Activated T-cell treated with anti-CD3 and anti-CD28 coated beads, Interleukin-2, amount 50 U/mL, for 24 hours (primary cell): ENCODE measurements at places on chromosomes 3 and 15.

- DNase-seq = no peak
These were observed 17.9 kb downstream of the SHF start for GRCh38 chr15:45169608-45170480.

- no peak for DNase-seq
These were observed 40.5 kb downstream of the TGM4 start for GRCh38 chr3:44914936-44915335.

DNA sequence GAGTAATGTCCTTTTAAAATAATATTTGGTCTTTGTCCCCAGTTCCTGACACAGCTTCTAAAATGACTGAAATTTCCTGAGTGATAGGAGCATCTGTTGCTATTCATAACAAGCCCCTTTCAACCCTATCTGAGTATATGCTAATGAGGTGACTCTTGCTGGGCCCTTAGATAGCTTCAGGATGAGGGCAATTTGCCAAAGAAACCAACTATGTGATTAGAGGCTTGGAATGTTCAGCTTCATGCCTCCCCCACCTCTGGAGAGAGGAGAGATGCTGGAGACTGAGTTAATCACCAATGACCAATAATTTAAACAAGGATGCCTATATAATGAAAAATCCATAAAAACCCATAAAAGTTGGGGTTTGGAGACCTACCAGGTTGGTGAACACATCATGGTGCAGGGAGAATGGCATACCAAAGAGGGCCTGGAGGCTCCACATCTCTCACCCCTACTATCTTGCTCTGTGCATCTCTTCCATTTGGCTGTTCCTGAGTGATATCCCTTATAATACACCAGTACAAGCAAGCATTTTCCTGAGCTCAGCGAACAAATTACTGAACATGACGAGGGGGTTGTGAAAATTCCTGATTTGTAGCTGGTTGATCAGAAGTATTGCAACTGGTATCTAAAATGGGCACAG, 189.2 kb downstream of the ECT2 start:
- DNase-seq = no peak

GRCh38 chr3:195084746-195085145, 186.2 kb downstream of the XXYLT1 start:
- no peak for DNase-seq

DNA sequence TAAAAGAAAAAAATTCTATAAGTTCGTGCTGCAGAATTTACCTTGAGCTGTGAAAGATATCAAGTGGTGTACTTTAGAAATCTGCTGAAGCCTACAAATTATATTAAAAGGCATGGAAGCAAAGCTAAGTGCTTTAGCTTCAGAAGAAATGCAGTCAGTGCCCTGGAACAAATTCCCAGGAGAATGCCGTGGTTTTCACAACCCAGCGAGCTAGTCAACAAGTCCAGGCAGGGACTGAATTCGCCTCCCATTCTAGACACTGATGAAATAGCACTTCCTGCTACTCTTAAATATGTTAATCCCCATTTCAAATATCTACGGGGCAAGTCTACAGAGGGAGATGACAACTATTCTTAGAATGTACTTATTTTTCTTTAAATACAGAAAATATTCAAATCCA, 326.4 kb upstream of the IGF1R start:
- no peak for DNase-seq

DNA sequence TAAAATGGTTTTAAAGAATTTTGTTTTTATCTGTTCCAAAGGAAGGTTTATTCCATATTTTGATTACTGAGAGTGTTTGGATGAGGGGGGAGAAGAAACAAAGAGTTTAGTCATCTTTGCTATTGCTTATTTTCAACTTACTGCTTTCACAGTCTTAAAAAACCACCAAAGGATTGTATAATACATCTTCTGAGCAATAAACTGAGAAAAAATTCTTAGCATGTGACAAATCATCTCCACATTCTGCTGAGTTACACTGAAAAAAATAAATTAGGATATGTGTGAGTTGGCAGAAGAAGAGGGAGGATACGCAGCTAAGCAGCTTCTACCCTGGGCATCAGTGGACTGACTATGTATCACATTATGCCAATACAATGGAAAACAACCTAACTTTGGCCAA, 23.2 kb upstream of the ACTC1 start:
- DNase-seq = no peak

GRCh38 chr3:126039870-126040269, 44.1 kb downstream of the SLC41A3 start:
- no peak for DNase-seq

DNA sequence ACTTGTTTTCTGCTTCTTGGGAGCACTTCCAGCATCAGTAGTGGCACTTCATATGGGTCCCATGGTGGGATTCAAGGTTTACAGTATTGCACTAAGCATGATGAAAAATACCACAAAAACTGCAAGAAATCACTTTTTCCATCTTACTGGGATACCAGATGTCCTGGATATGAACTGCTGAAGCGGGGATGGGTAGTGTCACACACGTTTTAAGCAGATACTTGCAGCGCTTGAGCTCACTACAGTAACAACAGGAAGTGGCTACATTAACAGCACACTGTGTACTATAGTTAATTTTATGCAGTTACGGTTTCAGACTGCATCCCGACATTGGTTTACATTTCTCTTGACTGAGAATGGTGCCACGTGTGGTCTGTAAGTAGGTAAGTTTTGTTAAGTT, 3.5 kb upstream of the ISG20 start:
- no peak for DNase-seq

- DNase-seq = no peak
These were observed 48.6 kb downstream of the RAP2B start for GRCh38 chr3:153210660-153211059.

DNA sequence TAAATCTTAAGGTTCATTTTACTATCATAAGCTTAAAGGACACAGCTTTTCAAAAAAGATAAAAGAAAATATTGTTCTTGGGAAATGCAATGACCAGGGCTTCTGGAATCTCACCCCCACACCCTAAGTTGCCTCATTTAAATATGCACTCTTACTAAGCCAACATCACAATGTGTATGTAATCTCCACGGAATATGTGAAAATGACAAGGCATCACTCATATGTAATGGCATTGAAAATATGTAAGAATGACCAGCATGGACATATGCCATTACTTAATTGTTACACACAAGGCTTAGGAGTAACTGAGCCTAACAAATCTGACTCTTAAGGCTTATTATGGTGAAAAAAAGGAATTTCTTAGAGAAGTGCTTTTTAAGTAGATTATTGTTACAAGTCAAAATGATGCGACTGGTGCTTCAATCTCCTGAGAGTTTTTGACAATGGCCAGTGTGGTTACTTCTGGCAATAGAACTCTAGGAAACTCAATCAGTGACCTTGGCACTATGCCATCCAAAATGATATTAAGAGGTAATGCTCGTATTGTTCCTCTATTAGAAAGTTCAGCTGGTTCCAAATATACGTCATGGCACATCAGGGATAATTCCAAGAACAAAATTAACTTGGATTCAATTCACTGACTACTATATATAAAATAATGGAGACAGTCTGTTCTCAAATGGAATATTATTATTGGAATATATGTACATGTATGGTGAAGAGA, 290.0 kb upstream of the PLSCR5 start:
- no peak for DNase-seq

DNA sequence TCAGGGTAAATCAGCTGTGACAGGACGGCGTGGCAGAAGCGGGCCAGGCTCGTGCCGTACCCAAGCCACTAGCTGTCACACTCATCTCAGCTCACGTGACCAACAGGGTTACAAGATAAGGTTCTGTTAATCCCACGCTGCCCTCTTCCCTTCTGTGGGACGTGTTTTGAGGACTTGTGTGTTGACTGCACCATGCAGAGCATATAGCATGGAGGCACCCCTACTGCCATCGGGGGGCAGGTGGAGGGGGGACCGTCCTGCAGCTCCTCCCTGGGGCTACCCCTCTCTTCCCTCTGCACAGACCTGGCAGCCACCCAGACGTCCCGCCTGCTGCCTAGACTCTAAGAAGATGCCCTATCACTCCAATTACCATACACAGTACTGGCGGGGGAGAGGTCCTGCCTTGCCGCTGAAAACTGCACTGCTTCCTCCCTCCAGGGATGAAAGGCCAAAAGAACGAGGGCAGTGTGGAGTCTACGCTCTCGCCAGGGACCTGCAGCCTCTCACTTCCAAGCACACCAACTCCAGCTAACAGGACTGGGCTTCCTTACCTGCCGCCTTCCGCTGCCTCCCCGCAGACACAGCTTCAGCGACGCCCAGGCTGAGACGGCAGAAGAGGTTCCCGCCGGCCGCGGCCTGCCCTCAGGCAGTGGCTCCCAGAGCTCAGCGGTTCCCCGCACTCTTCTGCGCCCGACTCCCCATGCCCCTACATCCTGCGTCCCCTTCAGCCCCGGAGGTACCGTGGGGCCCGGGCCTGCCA, at the start of gene TNK2:
Gene TNK2 (minus strand): TSS at position 618 of the 760 bp plus-strand sequence. CDS start 19,963 bp downstream, outside the sequence.
- DNase-seq = peak; percentile 75

DNA sequence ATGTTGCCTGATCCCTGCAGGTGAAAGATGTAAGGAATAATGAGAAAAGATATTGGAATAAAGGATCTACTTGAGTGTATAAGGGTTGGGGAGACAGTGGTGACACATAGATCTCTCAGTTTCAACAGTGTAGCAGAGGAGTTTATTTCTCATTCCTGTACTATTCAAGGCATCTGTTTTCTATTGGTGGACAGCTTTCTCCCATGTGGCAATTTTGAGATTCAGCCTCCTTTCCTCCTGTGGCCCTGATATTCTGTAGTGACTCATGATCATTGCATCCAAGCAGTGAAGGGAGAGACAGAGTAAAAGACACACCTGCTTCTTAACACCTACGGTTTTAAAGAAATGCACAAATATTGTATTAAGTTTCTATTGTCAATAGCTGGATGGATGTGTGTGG, 327.6 kb downstream of the GRM7 start:
- DNase-seq = no peak

DNA sequence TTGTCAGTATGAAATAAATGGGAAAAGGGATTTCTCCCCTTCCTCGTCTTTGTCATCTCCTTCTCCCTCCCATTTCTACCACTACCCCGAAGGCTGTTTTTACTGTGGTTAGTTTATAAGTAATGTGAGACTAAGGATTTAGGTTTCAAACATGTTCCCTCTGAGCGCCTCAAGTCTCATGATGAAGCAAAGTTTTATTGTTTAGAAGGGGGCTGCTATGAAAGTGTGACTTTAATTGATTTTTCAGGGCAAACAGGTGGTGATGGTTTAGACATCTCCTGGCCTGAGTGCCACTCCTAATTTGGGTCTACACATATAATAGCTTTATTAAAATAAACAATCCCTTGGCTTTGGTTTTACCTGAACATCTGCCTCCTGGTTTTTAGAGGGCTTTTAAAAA, 185.5 kb downstream of the MCTP2 start:
- no peak for DNase-seq

DNA sequence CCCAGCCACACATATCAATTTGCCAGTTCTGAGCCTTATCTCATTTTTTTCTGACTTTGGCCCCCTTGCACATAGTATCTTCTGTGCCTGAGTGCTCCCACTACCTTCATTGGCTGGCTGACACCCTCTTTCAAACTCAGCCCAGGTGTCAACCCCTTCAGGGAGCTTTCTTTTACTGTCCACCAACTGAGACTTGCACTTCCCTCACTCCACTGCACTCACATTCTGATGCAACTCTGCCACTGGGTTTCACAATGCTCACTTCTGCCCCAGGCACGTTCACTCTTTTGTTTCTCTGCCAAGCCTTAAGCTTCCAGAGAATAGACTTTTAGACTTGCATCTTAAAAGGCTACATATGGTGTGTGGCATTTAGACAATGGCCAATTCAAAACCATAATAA, 101.5 kb upstream of the CBLB start:
- no peak for DNase-seq

GRCh38 chr3:156341332-156341731, 213.6 kb downstream of the SSR3 start:
- DNase-seq = no peak

- DNase-seq = no peak
These were observed 92.4 kb upstream of the WNT5A start for GRCh38 chr3:55579496-55579895.

- no peak for DNase-seq
These were observed 8.9 kb upstream of the NSMCE3 start for GRCh38 chr15:29278436-29279105.

GRCh38 chr3:120435621-120436020, 15.2 kb downstream of the FSTL1 start:
- DNase-seq = no peak

- DNase-seq = no peak
These were observed 1037.8 kb downstream of the OTOL1 start for GRCh38 chr3:162534431-162534830.

GRCh38 chr3:176926688-176927087, 270.6 kb downstream of the TBL1XR1 start:
- DNase-seq = no peak

DNA sequence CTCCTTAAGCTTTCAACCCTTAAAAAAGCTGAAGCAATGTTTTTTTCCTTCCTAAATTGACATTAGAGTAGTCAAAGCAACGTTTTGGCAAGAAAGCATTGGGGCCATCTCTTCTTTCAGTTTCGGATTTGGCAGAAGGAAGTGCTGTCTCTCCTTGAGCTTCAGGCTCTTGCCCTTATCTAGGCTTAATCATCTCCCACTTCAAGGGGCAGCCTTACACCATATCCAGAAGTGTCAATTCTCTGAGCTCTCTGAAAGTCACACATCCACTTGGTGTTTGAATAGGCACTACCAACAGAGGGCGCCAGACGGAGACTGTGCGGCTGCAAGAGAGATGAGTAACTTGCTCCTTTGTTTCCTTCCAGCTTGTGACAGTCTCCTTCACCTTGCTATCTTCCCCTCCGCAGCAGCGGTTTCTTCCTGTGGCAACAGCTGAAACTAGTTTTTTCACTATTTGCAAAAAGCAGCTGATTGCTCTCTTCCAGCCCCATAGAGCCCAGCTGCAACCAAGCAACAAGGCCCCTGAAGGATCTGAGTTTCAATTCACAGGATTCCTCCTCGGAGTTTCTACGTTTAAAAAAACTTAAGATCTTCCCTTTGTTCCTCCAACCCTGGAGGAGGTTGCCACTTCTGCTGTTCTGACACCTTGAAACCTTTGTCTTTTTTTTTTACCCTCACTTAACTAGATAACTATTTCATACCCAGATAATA, 147.0 kb upstream of the SLCO3A1 start:
- DNase-seq = peak; percentile 78

- no peak for DNase-seq
These were observed 123.3 kb upstream of the BFSP2 start for GRCh38 chr3:133276594-133276993.

DNA sequence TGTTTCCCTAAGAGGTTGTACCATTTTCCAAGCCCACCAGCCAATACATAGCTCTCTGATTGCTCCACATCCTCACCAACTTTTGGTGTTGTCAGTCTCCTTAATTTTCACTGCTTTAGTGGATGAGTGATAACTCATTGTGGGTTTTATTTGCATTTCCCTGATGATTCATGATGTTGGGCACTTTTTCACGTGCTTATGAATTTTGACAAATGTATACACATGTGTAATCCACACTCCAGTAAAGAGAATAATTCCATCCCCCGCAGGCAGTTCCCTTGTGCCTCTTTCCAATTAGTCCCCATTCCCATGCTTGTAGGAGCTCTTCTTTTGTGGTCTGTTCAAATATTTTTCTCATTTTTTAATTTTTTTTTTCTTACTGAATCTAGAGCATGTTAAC, 52.4 kb downstream of the ANP32A start:
- no peak for DNase-seq
